ENCODE measurements at places on chromosomes 3 and 15. TPM values are rescaled to one million over a fixed set of nuclear protein-coding genes. Genes with fewer than 3 reads are reported as not detected.

DNA sequence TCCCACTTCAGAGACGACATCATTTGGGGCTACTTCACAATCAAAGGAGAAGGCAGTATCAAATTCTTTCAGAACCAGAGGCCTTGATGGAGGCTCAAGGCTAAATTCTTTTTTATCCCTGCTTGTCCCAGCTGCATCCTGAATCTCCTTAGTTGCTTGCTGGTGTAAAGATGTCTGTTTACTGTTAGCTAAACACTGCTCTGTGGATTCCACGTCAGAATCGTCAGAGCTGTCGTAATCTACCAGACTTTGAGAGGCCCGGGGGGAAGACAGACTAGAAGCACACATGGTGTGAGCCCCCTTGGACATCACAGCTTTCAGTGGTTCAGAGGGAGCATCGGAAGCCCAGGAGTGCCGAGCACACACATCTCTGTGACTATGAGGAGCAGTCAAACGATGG is 32.6 kb downstream of the LINS1 start:
- DNase-seq, result no peak

DNA sequence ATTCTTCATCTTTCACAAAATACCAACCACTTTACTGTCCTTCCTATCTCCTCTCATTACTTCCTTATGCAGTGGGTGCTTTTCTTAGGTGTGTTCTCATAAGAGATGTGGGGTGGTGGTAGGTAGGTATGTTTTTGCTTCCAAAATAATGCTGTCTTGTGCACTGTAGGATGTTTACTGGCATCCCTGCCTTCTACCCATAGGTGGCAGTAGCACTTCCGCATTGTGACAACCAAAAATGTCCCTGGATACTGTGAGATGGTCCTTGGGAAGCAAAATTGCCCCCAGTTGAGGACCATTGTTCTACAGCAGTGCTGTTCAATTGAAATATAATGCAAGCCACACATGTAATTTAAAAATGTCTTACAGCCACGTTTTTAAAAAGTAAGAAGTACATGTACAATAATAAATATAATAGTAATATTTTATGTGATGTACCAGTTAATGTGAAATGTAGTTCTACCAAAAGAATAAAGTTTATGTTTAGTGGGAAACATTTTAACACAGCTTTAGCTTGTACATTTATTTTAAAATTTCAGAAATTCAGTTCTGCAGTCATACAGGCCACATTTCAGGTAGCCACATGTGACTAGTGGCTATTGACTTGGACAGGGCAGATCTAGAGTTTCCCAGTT is 75.2 kb downstream of the NEO1 start:
- DNase-seq, result peak; percentile 9

- DNase-seq, result no peak
Observed at GRCh38 chr3:128550471-128551126, 57.6 kb upstream of the GATA2 start.

DNA sequence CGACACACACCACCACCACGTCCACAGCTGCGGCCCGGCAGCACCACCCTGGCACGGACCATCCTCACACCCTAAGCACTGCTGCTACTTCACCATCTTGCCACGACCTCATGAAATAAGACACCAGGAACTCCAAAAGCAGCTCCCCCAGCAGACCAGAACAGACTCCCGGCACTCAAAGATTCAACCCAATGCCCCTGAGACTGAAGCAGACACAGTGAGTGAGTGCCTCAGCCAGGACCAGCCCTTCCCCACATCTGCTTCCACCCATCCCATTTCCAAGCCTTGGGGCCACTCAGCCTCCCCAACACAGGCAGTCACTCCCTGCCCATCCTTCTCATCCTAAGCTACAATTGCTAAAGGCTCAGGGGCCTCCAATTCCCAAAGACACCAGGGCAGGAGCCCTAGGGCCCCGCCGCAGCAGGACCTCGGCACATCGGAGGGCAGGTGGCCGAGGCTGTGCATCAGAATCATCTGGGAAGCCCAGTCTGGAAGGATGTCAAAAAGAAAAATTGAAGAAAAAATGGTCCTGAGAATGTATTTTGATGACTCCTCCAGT is 18.4 kb upstream of the OCA2 start:
- no peak for DNase-seq

DNA sequence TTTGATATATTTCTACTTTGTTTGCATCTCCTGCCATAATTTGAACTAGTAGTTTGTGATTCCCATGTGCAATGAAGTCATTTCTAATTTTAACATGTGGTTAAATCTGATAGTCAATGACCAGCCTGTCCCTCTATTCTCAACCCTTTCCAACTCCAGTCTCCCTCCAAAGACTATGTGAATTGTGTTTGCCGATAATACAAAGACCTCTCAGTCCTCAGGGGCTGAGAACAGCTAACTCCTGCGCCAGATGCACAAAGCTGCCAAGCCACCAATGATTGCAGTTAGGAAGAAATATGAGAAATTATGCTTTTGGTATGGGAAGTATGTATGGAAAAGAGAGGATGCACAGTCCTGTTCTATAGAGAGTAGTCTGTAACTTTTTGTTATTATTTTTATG is 54.0 kb downstream of the KCNH8 start:
- no peak for DNase-seq

- DNase-seq, result no peak
Observed at GRCh38 chr3:115623044-115623868, at the start of gene GAP43. TSS of gene GAP43 (plus strand) at chr3:115623510. CDS start at chr3:115623690, 180 bp downstream.

- no peak for DNase-seq
Observed at GRCh38 chr3:10356461-10356981, 35.6 kb upstream of the SEC13 start.

DNA sequence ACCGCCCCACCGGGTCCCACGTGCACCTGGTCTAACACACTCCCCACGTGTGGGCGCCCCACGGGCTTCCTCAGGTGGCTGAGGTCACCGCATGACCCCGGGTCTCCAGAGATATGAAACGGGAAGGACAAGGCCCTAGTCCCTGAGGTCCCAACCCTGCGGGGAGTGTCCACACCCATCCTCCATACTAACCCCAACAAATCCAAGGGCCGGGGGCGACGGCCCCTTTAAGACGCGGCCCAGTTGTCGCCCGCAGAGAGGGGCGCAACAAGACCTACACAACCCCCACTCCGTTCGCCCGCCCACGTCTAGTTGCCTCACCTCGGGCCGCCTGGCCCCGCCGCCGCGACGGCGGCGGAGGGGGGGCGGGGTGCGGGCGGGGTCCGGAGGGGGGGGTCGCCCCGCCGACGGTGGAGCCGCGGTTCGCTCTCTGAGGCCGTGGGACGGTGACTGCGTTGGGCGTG is 396 bp downstream of the INO80 start:
- DNase-seq, result no peak

- DNase-seq, result no peak
Observed at GRCh38 chr3:58667229-58667628, 655 bp upstream of the FAM3D start.

DNA sequence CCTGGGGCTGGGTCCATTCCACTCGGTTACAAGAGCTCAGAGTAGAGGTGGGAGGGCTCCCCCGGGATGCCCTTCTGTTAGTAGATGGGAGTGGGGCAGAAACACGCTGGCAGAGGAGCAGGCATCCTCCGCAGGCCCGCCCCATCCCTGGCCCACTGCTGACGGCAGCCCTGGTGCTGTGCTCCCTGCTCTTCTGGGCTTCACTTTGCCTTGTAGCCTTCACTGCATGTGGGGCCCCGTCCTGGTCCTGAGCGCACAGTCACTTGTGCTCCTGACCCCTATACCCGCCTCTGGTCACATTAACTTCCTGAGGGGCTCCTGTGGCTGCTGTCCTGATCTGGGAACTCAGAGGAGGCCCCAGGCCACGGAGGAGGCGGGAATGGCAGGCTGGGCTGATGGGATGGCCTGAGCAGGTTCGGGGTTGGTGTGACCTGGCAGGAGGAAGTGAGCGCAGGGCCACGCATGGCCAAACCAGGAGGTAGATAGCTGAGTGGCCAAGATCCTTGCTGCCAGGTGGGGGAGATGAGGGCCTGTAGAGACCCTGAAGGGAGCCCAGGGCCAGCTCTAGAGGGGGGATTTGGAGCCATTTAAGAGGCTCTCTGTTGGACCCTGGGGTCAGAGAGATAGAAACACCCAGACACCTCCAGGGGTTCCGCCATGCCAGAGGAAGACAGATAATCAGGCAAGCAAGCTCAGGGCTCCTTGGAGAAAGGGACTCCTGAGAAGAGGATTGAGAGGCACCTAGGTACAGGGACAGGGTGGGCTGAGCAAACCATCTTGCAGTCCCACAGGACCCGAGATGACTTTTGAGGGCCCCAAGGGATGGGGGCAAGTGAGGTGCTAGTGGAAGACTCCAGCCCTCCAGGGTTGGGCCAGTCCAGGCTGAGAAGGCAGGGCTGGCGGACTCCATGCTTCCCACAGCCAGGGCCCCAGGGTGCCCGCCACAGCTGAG is 92.2 kb upstream of the PRR23E start:
- no peak for DNase-seq

- no peak for DNase-seq
Observed at GRCh38 chr3:132279030-132279429, 38.2 kb upstream of the ACP3 start.

DNA sequence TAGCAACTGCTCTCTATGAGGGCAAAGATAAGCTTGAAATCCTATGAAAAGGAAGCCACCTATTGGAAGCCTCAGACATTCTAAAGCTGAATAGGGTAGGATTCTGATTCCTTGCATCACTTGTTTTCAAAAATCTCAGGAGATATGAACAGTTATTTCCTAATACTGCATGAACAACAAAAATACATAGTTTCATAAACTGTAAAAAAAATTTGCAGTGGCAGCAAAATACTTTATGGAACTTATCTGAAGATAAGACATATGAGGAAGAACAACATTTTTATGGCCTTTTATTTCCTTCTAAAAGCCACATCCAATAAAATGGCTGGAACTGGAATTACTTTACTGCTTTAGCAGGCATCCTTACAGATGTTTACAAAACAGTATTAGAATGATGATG is 29.9 kb downstream of the AP3S2 start:
- no peak for DNase-seq

GRCh38 chr15:73989001-73989798 is 2.9 kb downstream of the STOML1 start:
- DNase-seq, result no peak

DNA sequence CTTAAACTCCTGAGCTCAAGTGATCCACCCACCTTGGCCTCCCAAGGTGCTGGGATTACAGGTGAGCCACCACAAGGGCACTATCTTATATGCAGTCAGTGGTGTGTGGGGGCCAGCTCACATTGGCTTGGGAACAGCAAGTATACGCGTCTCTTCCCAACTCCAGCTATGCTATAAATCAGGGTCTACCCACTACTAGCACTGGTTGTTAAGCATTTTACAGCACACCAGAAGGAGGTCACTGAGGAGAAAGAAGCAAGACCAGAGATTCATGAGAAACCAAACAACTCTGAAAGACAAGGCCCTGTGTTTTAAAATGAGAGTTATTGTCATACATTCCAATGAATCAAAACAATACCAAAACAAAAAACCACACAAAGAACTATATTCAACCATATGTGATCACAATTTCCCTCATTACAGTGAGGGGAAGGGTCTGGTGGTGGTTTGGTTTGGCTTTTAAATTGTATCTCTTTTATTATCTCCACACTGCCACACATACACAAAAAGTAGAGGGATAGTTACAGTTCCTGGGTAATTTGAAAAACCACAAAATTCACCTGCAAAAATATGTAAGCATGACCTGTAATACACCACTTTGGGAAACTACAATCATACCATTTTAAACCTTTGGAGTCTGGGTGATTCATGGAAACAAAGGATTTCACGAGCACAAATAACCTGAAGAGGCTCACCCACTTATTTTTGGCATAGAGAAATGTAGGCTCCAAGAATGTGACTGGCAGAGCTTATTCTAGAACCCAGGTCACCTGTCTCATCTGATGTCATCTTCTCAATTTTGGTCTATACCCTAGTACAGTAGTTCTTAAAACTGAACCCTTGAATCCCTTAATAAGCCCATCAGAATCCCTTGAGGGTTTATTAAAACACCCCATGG is 5.2 kb downstream of the MAGI1 start:
- no peak for DNase-seq

DNA sequence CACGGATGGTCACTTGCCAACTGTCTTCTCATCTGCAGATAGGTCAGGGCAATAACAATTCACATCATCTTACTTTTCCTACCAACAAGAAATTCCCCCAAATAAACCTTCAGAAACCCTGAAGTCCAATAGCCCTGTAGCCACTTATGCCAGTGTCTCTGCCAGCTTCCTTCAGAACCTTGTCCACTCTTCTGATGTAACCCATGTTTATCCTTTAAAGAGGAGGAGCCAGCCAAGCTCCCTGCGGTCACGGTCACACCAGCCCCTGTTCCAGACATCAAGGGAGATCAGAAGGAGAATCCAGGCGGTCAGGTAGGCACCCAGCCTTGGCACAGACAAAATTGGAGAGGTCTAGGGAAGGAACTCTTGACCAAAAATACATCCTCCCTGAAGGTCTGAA is 23.7 kb downstream of the SLC24A1 start:
- DNase-seq, result no peak

DNA sequence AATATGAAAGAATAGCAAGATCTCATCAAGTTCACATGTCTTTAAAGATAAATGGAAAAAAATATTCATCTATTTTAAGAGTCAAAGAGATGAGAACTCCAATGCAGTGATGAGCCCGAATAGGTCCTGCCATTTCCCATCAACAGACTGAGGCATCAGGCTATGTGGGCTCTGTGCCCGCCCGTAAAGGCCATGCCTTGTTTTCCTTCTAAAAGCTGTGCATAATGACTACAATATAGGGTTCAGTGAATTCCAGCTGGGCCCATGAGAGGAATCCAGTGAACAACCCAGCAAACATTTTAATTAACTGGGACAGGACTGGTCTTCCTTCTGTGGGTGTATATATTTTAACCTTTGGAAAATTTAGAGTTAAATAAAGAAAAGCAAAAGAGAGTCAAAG is 44.6 kb downstream of the RASGRP1 start:
- no peak for DNase-seq

- DNase-seq, result no peak
Observed at GRCh38 chr3:111739311-111739911, 119.7 kb upstream of the PHLDB2 start.

GOLGA8N gene
- 2.0 TPM for total RNA-seq

GRIP2 gene
- 0.06 TPM for total RNA-seq

GOLGA8H gene
- 0.23 TPM for total RNA-seq

PPP1R14D gene
- total RNA-seq, result not detected

RAMAC gene
- 16.5 TPM for total RNA-seq
